ENCODE measurements at places on chromosomes 1 and 21.

DNA sequence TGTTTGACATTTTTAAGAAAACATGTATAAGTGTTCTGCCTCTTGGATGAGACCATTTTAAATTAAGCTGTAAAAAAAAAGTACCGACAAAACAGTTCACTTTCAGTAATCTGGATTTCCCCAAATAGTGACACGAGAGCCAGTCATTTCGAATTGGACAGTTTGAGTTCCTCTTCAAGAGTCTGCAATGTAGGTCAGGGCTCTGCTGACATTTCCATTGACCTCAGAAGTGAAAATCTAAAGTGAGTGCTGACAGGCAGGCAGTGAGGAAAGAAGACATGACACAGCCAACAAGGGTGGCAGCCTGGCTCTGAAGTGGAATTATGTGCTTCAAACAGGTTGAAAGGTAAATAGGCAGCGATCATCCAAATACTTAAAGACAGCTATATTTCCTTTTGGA, at the start of gene IL23R:
TSS of gene IL23R (plus strand) at position 259 of the 400 bp plus-strand sequence. CDS start 1,667 bp downstream, outside the sequence.
- DNase-seq, result no peak

- no peak for DNase-seq
Measured at GRCh38 chr1:226674892-226675714, 64.0 kb downstream of the ITPKB start.

- DNase-seq, result no peak
Measured at GRCh38 chr1:25971811-25972180, 26.1 kb downstream of the PAFAH2 start.

DNA sequence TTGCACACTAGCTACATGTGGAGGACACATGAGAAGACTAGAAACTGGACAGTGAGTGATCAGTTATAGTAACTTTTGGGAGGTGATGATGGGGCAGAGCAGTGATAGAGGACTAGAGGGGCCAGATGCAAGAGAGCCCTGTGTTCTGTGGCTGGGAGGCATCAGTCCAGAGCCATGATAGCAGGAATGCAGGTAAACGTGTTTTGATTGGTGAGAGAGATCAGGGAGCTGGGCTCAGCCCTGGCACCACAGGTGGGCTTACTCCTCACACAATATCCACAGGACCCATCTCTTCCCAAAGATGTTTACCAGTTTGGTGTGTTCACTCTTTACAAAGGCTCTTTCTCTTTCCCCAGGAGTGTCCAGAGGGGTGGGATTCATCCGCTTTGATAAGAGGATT, 86.5 kb downstream of the ELAVL4 start:
- no peak for DNase-seq

DNA sequence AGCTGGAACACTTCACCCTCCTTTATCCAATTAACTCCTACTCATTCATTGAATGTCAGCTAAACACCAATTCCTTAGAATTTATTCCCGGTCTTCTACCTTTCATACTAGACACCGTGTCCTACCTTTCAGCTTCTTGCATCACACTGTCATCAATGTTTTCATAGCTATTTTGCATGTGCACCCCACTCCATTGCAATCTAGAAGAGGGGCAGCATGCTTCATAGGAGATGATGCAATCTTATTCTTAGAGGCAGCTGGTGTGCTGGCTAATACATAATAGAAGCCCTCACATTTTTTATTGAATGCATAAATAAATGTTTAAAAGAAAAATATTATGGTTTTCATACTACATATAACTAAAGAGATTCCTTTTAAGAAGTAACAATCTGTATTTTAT, 123.6 kb downstream of the DSCAM start:
- DNase-seq, result no peak

- DNase-seq, result no peak
Measured at GRCh38 chr1:16180291-16180824, 24.5 kb upstream of the EPHA2 start.

GRCh38 chr1:43763497-43763973, 56.2 kb downstream of the ST3GAL3 start:
- peak; percentile 88 for DNase-seq

GRCh38 chr1:44407430-44408211, 2.6 kb downstream of the RNF220 start:
- no peak for DNase-seq

- peak; percentile 29 for DNase-seq
Measured at GRCh38 chr1:31505911-31506497, 70.3 kb upstream of the TINAGL1 start.

DNA sequence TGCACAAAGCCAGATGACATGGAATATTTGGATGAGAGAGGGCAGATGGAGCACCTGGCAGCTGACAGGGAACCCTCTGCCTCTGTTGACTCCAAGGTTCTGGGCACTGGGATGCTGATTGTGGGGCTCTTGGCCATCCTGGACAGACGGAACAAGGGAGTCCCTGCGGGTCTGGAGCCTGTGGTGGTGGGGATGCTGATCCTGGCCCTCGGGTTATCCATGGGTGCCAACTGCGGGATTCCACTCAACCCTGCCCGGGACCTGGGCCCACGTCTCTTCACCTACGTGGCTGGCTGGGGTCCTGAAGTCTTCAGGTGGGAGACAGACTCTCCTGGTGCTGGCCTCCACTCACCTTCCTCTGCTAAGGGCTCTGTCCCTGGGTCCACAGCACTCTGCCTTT, 1.8 kb upstream of the ATP8B2 start:
- no peak for DNase-seq

DNA sequence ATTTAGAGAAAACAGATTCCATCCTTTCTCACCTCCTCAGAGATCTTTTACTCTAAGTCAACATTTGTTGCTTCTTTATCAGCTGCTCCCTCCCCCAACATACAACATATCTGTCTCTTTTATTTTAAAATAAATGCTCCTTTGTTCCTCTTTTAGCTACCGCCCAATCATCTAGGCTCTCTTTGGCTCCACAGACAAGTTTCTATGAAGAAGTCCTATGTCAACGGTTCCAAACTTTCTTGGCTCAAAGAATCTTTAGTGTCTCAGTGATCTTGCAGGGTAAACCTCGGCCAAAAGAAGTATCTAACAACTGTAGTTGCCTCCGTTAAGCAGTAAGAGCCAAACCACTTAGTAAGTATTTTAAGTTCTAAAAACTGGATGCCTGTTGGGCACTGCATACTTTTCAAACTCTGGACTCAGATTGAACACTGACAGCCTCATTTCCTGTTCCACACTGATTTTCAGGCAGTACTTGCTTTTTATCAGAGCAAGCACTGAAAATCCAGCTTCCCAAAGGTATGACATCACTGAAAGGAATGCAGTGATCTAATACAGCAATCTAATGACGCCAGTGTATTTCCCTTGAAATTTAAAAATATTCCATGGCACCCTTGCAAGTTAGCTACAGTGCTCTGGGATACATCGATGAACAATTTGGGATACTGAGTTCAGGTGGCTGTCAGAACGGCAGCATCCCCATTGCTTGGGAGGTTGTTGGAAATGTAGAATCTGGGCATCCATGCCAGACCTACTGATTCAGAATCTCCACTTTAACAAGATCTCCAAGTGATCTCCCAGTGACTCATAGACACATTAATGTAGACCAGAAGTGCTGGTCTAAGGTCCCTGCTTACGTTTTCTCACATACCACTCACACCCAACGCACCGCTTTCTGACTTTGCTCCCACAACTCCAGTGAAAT, 26.8 kb downstream of the EGLN1 start:
- peak; percentile 57 for DNase-seq

GRCh38 chr1:87426463-87427249, 98.0 kb downstream of the LMO4 start:
- peak; percentile 3 for DNase-seq

GRCh38 chr1:46755121-46755520, 36.2 kb upstream of the EFCAB14 start:
- DNase-seq, result no peak

- DNase-seq, result no peak
Measured at GRCh38 chr1:222127526-222128152, 385.8 kb upstream of the DUSP10 start.

DNA sequence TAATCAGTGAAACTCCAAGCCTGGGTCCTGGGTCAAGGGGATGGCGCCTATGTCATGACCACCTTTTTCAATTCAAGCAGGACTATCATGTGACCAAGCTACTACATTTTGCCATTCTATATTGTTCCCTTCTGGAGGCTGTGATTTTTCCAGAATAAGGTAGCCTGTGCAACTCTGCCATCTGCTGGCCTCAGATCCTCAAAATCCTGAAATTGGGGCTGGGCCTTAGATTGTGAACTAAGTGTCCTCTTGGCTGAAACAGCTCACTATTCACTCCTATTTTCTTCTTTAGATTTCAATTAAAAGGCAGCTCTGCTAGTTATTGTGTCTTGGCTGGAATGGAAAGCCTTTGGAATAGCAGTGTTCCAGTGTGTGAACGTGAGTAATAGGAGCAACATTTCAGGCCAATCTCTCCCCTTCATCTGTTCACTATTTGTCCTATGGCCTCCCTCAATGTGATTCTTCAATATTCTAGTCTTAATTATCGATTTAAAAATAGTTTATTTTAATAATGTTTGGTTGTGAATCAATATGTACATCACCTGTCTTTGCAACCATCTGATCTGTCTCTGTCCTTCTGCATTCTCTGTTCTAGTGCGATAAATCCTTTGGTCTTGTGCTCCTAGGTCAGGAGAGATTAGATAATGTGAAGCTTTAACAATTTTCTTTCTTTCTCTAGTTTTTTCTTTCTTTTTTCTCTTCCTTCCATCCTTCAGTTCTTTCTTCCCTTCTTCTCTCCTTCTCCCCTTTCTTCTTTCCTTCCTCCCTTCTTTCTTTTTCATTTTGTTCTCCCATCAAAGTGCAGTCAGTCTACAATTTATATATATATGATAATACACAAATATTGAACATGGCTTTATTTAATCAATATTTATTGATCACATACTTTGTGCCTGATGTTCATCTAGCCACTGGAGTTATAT, 69.8 kb downstream of the CR1 start:
- no peak for DNase-seq

DNA sequence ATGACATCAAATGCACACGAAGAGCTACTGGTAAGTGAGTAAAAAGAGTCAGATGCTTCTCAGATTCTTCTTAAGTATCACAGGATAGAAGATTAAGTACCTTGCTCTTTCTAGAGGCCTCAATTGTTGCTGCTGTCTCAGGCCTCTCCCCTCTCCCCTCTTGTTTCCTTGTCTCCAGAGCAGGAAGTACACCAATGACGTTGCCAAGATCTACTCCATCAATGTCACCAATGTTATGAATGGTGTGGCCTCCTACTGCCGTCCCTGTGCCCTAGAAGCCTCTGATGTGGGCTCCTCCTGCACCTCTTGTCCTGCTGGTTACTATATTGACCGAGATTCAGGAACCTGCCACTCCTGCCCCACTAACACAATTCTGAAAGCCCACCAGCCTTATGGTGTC, 21.3 kb upstream of the SARS1 start:
- no peak for DNase-seq

DNA sequence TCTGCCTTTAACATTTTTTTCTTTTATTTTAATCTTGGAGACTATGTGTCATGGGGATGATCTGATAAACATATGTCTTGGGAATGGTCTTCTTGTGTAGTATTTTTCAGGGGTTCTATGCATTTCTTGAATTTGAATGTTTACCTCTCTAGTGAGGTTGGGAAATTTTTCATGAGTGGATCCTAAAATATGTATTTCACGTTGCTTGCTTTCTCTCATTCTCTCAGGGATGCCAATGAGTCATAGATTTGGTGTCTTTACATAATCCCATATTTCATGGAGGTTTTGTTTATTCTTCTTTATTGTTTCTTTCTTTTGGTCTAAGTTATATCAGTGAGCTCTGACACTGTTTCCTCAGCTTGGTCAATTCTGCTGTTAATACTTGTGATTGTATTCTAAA, 1237.2 kb downstream of the PLA2G4A start:
- DNase-seq, result no peak

GRCh38 chr1:230303069-230303468, 123.1 kb downstream of the PGBD5 start:
- no peak for DNase-seq
